GF-D8 (cell line): ENCODE measurements at places on chromosomes 4 and X.

GRCh38 chrX:40539214-40540142, 41.3 kb upstream of the ATP6AP2 start:
- peak; percentile 67 for DNase-seq

DNA sequence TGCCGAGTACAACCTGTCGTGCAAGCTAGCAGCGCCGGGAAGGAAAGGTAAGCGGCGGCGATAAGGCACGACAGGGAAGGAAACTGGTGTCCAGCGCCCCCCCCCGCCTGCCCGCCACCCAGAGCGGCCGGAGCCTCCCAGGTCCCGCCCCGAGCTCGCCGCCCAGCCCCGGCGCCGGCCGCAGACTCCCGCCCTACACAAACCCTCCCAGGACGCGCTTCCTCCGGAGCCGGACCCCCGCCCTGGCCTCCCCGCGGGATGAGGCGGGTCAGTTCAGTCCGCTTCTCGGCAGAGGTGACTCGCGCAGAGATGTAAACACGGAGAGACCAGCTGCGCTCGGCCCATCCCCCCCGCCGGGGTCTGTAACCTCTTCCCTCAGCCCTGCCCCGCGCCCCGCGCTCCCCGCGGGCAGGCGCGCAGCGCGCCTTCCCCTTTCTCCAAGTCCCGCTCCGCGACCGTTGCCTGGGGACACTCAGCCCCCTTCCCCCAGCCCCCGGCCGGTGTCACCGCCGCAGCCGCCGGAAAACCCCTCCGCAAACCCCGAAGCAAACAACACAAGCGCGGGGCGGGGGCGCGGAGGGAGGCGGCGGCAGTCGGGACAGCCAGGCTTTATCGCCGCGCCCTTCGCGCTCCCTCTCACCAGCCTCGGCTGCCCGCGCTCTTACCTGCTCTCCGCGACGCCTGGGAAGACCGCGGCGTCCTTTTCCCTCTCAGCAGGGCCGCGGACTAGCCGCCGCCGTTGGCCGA, 543 bp downstream of the ELF2 start:
- DNase-seq, result peak; percentile 64

DNA sequence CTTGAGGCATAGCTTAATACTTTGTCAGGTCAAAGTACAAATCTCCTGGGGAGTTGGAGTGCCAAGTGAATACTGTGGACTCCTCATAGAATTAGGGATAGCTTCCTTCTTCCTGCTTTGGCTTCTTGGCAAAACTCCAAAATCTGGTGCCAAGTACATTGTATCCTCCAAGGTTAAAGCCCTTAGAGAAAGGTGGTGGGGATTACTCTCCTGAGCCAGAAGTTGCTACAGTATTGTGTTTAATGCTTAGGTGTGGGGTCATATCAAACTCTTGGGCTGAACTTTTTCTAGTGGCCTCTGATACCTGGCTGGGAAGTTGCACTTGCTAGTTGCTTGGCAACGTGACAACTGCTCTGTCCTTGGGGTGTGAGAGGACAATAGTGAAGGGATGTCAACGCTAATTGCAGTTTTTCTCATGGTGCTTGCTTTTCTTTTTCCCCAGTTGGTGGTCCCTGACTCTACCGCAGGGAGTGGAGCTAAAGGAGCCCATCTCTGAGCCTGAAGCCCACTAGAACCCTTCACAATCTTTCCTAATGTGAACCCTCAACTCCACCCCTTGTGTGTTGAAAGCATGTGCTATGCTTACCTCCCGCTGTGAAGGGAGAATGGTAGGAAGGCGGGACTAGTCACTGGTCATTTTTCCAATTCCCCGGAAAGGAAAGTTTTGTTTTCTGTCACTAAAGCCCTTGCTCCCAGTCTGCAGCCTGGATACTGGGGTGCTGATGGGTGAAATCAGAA, 35.5 kb downstream of the DLG3 start:
- no peak for DNase-seq

DNA sequence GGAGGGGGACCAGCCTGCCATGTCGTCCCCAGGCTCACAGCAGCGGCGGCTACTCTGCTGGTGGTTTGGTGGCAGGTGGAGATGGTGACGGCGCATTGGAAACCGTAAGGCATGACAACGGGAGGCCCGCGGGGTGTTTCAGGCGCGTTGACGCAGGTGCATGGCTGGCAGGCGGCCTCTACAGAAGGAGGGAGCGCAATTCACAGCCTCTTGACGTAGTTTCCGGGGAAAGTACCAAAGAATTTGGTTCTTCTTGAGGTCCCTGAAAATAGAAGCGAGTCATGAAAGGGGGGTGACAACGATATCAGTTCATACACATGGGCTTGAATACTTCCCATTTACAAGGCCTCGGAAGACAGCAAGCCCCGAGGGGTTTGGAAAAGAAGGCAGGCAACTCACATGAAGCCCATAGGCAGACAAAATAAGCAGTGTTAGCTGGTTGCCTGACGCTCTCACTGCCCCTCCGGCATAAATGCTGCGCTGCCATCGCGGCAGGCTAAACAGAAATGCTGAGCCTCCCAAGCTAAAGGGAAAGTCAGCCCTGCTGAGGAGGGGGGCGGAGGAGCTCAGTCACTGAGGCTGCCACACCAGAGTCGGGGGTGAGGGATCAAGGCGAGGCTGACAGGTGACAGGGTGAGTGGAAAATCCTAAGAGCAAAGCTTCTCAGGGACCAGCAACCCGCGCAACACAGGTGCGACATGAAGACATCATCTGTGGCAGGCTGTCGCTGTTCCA, 52.3 kb upstream of the PDLIM3 start:
- no peak for DNase-seq

DNA sequence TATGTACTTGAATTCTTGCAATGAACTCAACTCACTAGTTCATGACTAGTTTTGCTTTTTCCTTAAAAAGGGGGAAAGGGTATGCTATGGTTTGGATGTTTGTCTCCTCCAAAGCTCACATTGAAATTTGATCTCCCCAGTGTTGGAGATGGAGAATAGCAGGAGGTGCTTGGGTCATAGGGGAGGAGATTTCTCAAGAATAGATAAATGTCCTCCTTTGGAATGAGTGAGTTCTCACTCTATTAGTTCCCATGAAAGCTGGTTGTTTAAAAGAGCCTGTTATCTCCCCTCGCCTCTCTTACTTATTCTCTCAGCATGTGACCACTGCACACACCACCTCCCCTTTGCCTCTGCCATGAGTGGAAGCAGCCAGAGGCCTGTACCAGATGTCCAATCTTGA, 109.4 kb upstream of the INTU start:
- DNase-seq, result no peak

DNA sequence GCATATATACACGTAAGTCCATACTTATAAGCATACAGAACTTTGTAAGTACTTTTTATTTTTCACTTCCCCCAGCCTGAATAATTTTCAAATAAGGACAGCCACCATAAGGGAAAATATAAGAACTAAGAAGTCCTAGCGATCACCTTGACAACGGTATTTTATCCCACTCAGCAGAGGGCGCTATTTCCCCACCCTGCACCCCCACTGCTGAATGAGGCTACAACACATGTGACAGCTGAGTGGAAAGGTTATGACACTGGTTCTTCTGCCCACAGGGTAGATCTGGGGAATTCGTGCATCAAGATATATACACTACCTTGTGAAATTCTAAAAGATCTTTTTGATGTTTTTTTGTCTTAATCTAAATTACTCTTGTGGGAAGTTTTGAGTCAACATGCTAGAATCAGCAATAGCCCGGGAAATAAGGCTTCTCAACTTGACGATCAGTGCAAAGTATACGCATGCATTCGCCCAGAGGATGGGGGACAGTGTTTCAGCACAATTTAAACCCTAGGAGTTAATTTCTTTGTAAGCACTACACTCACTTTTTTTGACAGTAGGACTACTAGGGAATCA, 151.5 kb downstream of the CORIN start:
- DNase-seq, result no peak

DNA sequence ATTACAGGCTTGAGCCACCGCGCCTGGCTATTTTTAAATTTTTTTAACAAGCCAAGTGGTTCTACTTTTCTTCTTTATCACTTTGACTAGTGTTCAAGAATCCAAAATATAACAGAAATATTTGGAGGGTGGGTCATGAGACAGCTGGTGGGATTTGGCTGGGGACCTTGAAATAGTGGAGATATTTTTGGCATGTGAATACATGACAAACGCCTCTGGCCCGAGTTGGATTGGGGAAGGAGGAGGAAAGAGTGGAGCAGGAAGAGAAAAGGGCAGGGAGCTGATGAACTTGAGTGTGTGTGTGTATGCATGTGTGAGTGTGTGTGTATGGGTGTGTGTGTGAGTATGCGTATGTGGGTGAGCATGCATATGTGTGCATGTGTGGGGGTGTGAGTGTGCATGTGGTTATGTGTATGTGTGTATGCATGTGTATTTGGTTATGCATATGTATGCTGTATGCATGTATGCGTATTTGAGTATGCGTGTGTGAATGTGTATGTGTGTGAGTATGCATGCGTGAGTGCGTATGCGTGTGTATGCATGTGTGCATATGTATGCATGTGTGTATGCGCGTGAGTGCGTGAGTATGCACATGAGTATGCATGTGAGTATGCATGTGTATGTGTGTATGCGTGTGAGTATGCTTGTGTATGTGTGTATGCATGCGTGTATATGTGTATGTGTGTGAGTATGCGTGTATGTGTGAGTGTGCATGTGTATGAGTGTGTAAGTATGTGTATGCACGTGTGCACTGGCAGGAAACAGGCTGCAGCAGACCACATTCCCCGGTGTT, 49.6 kb downstream of the JADE1 start:
- DNase-seq, result no peak

GRCh38 chrX:12383196-12383595, 244.9 kb downstream of the FRMPD4 start:
- DNase-seq, result no peak

DNA sequence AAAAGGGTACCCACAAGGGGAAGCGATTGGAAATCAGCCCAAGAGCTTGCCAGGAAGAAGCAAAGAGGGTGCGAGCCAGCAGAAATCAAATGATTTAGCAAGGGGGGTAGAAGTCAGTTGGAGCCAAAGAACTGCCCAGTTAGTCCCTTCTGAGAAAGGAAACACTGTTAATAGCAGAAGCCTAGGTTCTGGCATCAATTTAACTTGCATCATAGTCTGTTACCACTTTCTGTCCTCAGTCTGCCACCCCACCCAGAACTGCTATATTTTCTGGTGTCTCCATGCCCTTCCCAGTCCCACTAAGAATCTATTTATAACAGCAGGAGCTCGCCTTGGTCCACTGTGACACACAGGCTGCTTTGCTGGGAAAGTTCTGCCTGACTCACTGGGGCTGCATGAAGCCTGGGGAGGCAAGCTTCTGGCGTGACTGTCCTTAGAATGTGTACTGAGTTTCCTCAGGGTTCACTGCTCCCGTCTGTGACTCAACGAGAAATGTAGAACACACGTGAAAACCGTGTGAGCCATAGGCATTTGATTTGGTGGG, 157.8 kb upstream of the TTC29 start:
- DNase-seq, result no peak

- no peak for DNase-seq
Observed at GRCh38 chr4:3827616-3828492, 61.7 kb downstream of the ADRA2C start.

GRCh38 chrX:40021647-40022046, 76.1 kb downstream of the BCOR start:
- DNase-seq, result no peak

DNA sequence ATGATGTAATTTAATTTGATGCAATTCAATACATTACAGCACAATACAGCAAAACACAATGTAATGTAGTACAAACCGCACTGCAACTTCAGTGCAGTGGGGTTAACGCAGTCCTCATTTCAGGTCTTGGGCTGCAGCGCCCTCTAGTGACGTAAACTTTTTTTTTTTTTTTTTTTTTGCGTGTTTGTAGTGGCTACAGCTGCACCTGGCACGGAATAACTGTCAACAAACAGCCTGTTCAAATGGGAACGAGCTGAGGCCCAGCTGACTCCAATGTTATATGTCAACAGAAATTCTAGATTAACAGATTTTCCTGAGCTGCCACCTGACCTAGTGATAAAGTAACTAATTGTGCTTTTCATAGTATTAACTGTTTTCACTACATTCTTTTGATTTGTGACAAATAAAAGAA, 33.5 kb upstream of the RASSF6 start:
- no peak for DNase-seq

DNA sequence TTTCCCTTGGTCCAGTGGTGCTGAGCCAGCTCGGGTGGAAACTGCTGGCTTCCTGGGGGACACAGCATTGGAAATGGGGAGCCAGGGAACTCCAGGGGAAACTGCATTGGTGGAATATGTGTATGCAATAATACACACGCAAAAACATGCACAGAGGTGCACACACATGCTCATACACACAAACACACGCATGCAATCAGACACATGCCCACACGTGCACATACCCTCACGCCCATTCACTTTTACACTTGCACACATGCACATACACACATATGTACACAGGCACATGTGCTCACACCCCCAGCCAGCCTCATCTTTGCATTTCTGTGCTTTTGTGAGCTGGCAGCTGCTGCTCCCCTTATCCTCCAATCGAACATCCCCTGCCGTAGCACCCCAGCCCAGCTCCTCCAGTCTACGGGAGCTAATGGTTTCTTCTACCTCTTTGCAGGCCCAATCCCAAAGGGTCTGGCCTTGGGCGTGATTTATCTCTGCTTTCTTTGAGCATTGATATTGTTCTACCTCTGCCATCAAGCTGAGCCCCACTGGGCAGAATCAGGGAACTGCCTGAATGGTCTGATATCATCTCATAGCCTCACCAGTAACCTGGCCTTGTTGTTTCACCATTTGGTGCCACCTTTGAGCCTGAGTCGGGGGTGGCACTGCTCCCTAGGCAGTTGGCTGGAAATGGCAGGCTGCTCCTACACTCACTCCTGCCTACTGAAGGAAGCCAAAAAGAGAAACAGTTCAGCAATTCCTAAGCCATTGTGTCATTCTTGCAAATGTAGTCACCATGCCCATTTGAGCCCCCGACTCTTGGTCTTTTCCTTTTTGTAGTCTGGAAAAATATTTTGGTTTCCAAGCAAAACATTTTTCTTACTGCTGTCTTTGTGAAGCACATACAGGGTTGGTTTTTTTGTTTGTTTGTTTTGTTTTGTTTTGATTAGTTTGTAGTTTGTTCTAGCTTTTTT, 104.4 kb upstream of the MAMLD1 start:
- no peak for DNase-seq
